Body of pancreas (tissue), 4 donors: ENCODE measurements at places on chromosomes 6 and 20. TPM values are rescaled to one million over a fixed set of nuclear protein-coding genes. Genes with fewer than 3 reads are reported as not detected.

The SLPI gene
- total RNA-seq, result 14.5 TPM

The OR2B6 gene
- not detected for total RNA-seq

The SMOC2 gene
- total RNA-seq, result 22.7 TPM

The RHAG gene
- total RNA-seq, result not detected

The SLC22A3 gene
- not detected for total RNA-seq

The CRYBG1 gene
- total RNA-seq, result 11.5 TPM

- DNase-seq, result no peak
Observed at GRCh38 chr6:67431076-67431475, 1204.0 kb upstream of the ADGRB3 start.

DNA sequence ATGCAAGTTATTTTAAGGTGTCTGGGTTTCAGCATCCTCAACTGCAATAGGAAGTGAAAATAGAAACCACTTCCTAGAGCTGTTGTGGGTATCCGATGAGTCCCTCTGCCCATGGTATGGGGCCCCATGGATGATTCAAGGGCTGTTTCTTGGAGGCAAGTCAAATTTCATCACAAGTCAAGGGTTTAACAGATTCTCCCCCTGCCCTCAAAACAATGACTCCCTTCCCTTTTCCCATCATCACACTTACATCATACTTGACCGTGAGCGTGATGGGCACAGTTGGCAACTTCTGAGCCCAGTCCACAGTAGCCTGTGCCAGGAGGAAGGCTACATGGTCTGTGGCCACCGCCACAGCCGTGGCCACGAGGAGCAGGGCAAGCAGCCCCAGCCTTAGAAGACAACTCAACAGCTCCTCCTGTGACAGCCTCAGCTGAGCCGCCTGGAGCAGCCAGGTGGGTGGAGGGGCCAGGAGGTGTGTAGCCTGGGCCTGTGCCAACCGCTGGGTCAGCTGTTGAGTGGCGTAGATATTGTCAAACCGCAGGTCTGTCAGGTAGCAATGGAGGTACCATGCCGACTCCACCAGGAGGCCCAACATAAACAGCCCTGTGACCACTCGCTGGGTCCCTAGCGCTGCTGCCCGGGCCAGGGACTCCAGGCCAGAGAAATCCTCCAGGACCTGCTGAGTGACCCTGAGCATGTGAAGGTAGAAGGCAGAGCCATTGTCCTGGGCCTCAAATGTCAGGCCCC is 5.2 kb downstream of the OCSTAMP start:
- no peak for DNase-seq

DNA sequence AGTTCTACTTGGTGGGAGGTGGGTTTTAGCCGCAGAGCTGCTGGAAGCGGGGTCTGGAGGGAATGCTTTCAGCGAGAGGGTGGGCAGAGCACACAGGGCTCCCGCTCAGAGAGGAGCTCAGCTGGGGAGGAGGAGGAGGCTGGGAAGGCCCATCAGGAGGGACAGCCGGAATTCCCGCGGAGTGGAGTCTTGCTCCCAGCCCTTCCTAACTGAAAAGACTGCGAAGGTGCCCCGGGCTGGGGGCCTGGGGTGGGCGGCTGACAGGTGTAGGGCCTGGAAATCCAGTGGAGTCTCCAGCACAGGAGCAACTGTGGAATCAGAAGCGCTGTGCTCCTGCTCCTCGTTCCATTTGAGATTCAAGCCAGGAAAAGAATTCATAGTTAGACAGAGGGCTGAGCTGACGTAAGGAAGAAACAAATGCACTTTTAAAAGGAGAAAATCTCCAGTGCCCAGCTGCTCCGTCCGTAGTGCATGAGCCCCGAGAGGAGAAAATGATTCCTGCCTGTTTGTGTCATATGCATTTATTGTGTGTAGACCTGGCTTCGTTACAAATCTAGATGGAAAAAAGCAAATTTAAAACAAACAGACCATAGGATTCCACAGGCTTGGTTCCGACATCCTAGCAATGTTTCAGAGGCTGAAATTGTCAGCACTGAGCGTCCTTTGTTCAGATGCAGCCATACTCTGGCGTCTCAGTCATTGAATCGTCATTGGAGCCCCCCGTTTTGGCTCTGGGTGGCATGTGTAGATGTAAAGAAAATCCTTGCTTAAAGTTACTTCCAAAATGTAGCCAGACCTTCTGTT is 197.7 kb downstream of the SMOC2 start:
- DNase-seq, result no peak

GRCh38 chr20:49729780-49730179 is 16.1 kb upstream of the B4GALT5 start:
- DNase-seq, result no peak

- peak; percentile 96 for DNase-seq
Observed at GRCh38 chr20:19757487-19758132, 448 bp upstream of the RIN2 start.

GRCh38 chr6:53934023-53934422 is 139.2 kb downstream of the LRRC1 start:
- DNase-seq, result no peak

GRCh38 chr6:27505209-27506027 is 32.5 kb upstream of the ZNF184 start:
- peak; percentile 67 for DNase-seq

- DNase-seq, result no peak
Observed at GRCh38 chr6:134331256-134331655, 13.3 kb upstream of the SGK1 start.

- DNase-seq, result no peak
Observed at GRCh38 chr6:117264692-117265409, 507 bp upstream of the VGLL2 start.

DNA sequence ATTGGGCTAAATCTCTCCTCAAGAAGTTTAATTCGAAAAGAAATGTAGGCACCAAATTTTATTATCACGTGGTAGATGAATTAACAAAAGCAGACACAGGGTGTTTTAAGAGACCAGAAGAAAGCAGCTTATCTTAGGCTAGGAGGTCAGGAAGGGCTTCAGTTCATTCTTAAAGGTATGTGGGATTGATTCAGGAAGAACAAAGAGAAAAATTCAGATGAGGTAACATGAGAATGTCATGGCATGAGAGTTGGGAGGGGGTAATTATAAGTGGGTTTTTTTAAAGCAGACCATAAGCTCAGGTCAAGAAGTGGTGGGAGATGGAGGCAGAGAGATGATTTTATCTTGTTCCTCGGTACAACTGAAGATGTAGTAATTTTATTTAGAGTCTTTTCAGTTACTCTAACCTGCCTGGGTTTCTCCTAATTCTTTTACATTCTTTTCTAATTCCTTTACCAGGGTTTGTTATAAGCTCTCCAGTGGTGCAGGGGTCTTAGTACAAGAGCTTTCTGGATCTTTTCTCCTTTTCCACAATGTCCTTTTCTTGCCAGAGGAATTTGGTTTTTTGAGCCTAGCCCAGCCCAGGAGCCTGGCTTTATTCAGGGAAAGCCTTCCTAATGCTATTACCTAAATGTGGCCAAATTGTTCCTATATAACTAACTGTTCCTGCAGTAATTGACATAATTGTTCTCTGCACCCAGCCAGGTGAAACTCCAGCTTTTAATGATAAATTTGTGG is 474.1 kb upstream of the BTBD3 start:
- no peak for DNase-seq

- DNase-seq, result no peak
Observed at GRCh38 chr6:25537349-25538018, 114.5 kb upstream of the SCGN start.

DNA sequence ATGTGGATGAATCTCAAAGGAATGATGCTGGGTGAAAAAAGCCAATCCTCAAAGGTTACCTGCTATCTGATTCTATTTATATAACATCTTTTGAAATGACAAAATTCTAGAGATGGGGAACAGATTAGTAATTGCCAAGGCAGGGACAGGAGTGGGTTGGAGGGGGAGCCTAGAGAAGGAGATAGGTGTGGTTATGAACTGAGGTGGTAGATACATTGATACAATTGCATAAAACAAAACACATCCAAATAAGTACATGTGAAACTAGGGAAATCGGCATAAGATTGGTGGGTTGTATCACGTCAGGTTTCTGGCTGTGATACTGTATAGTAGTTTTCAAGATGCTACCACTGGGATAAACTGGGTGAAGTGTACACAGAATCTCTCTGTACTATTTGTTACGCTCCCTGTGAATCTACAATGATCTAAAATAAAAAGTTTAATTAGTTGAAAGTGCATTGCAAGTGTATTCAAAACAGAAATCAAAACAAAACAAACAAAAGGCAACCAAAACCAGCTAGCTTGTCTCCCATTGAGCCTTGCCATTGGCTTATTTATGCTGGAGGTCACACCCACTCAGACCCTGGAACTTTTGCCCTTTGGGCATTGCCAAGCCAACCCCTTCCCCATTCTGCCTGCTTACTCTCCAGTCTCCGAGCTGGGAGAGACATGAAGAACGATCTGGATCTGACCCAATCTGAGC is 27.8 kb downstream of the PPP1R16B start:
- DNase-seq, result no peak

DNA sequence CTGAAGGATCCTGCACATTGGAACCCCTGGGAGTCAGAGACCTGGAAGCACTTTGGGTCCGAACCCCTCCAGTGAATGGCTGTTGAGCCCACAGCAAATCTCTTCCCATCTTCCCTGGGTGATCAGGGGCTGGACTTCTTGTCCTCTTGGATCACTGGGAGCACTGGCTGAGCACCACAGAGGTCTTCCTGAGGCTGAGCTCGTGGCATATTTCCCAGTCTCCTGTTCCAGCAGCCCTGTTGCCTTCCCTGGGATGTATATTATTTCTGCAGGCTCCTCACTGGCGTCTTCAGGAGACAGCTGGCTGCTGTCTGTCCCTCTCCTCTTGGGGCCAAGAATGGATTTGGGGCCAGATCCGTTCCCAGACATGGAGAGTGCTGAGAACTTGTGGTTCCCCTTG is 43.4 kb downstream of the PTK7 start:
- no peak for DNase-seq

- DNase-seq, result no peak
Observed at GRCh38 chr6:85494547-85495536, 45.0 kb downstream of the NT5E start.

DNA sequence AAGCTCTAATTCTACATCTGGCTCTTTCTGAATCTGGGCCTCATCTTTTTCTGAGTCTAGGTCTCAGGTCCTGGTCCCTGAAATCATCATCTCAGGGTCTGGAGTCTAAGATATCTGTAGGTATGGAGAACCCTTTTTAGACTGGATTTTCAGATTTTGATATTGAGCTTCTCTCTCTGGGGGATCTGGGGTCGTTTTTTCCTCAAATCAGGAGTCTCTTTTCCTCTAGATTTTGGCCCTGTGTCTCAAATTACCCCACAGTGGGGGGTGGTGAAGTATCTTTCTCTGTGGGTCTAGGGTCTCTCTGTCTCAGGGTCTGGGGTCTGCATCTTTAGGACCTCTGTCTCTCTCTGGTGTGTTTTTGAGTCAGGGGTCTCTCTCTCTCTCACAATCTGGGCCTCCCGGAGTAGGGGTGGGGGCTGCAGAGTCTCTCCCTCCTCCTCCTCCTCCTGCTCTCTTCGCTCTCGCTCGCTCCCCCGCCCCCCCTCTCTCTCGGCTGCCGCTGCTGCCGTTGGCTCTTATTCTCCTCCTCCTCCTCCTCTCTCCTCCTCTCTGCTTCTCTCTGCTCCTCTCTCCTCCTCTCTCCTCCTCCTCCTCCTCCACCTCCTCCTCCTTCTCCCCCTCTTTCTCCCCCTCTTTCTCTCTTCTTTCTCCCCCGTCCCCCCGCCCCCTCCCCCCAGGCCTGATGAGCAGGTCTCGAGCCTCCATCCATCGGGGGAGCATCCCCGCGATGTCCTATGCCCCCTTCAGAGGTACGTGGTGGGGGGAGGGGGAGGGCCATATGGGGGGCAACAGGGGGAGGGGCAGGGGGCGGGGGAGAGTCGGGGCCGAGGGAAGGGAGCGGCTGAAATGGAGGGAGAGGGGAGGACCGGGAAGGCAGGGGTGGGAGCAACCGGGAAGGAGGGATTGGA is at the start of gene SYNGAP1:
Gene SYNGAP1 (plus strand): TSS at position 486 of the 911 bp plus-strand sequence. CDS start 200 bp downstream, at position 686.
- no peak for DNase-seq

DNA sequence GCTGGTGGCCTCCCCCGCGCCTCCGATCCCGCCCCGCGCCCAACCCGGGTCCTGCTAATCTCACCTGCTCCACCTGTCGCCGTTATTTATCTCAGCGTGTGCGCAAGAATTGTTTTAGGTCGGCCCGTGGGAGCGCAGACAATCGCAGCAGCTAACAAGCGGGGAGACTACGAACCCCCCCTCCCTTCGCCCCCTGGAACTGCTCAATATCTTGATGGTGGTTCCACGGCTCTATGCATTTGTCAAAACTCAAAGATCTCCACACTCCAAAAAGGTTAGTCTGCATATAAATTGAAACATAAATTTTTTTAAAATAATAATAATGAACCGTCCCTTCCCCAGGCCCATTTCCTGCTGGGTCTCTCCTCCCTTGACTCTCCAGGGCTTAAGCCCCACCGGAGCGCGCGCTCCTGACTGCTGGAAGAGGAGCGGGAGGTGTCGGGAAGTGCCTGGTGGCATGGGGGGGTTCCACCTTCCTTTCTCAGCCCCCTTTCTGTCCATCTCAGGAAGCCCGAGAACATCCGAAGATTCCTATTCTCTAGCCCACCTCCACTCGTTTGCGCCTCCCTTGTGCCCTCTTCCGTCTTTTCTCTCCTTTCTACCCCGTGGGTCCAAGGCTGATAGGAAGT is 1.6 kb upstream of the MDGA1 start:
- no peak for DNase-seq

DNA sequence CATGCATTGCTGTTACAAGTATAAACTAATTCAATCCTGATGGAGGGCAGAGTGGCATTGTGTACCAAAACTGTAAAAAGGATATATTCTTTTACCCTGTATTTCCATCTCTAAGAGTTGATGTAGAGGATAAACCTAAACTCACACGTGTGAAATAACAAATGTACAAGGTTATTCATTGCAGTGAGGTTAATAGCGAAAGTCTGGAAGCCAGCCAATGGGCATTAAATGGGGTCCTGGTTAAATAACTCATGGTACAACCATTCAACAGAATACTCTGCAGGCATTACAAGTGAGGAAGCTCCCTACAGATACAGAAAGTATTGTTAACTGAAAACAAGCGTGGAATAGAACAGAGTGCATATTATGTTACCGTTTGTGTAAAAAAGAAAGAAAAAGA is 56.9 kb downstream of the BCAS1 start:
- DNase-seq, result no peak

GRCh38 chr6:9315966-9316650 is 880.8 kb upstream of the SLC35B3 start:
- no peak for DNase-seq

DNA sequence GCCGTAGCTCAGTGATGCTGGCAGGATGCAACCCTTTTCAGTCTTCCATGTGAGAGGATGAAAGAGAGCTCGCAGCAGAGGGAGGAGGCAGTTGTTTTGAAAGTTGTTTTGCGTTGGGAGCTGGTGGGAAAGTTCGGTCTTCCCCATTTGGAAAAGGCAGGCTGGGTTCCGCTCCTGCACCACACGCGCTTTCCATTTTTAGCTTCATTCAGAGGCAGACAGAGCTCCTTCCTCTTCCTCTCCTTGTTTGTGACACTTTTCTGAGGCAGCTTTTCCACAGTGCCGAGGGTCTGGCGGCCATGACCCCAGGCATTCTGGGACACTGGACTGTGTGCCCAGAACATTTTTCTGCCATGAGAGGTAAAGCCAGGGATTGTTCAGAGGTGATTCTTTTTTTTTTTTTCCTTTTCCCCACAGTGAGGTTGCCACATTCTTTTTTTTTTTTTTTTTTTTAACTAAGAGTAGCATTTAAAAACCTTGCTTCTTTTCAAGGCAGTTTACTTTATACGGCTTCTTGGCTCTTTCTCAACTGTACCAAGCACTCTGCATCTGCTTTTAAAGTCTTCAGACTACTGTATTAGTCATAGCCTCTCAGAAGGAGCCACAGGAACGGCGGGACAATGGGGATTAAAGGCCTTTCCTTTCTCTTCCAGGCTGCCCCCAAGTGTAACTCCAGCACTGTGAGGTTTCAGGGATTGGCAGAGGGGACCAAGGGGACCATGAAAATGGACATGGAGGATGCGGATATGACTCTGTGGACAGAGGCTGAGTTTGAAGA is 1.6 kb downstream of the PRDM1 start:
- DNase-seq, result no peak
